ENCODE measurements at places on chromosomes 2 and 18.
A peak's percentile ranks its signal among the peaks of the same experiment; 100 is the strongest.

DNA sequence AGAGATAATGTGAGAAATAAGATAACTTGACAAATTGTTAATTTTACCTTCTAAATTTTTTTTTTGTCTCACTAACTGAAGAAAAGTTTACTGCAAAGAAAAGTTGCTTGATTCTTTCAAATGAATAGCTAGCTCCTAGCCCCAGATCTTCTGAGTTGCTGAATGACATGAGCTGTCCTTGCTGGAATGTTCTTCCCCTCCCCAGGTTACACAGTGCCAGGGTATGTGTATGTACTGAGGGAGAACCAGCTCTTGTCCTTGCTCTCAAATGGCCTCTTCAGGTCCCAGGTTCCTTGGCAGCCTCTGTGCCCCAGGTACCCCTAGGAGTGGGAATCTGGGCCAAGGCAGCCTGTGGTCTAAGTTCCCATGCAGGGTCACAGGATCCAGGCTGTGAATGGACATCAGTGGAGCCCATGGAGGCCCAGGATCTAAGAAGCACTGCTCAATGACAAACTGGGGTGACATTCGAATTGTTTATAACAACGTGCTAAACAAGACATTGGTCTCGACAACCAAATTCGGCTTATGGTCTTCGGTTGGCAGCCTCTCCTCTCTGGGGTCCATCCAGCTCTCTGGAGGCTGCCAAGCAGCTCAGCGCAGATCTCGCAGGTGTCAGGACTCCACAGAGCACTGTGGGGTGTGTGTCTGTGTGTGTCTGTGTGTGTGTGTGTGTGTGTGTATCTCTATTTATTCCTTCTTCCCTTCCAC is 17.1 kb upstream of the INO80C start:
- DNase-seq, result no peak

DNA sequence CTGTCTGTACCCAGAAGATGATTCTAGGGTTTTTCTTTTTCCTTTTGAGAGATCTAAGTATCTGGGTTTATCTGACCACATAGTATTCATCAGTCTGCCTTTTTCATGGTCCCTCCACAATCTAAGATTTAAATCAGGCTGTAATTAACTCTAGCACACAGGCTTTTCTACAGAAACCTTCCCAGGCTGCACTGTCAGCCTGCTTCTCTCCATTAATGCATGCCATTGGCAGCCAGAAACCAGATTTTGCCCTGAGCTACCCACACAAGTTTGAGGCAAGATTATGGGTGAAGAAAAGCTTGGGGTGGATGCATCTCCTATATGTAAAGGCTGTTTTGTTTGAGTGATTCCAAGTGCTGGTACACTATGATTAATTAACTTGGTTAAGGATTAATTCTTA is 45.7 kb upstream of the EML4 start:
- DNase-seq, result no peak

- no peak for DNase-seq
These were observed 544.4 kb upstream of the SETBP1 start for GRCh38 chr18:44136326-44136725.

DNA sequence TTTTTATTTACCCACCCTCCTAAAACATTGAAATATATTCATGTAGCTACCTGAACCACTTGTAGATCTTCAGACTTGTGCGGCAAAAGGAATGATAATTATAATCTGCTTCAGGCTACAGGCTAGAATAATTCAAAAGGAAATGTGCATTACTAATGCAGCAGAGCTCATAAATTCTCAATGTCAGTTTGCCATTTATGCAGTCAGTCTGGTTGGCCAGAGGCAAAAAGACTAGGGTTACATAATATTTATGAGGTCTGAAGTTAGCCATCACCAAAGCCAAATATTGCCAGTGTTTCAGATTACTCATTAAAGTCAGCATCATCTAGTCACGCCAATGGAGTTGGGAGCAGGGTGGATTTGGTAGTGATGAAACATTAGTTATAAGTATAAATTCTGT is 38.9 kb downstream of the METAP1D start:
- DNase-seq, result no peak

DNA sequence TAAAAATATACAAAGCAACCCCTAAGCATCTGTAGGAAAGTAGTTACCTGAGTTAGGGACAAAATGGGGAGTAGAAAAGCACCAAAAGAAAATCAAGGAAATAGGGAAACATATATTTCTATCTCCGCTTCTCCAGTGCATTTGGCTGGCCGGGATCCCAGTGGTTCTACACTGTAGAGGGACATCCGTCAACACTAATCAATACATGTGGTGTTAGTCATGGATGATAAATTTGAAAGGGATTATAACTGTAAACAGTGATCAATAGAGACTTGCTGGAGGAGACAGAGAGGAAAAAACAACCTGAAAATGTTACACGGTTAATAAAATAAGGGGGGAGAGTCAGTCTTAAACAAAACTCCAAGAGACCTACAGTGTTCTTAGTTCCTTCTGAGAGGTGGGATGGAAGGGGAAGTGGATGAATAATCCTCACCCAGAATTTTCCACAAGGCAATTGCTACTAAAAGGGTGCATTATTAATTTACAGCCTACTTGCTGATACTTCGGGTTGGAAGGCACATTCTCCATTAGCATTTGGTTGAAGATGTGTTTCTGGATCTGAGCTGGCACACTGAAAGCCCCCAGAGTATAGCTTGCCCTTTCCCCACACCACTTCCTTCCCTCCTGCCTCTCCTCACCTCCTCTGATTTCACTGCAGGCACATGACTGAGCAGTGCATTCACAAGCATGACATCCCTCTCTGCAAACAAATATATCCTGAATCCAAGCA is 530.0 kb downstream of the BCL11A start:
- DNase-seq, result peak; percentile 14

GRCh38 chr2:109225170-109225782 is 96.3 kb downstream of the SH3RF3 start:
- no peak for DNase-seq
